ENCODE measurements at places on chromosomes 5 and 9. TPM values are rescaled to one million over a fixed set of nuclear protein-coding genes. Genes with fewer than 3 reads are reported as not detected.
A peak's percentile ranks its signal among the peaks of the same experiment; 100 is the strongest.

DNA sequence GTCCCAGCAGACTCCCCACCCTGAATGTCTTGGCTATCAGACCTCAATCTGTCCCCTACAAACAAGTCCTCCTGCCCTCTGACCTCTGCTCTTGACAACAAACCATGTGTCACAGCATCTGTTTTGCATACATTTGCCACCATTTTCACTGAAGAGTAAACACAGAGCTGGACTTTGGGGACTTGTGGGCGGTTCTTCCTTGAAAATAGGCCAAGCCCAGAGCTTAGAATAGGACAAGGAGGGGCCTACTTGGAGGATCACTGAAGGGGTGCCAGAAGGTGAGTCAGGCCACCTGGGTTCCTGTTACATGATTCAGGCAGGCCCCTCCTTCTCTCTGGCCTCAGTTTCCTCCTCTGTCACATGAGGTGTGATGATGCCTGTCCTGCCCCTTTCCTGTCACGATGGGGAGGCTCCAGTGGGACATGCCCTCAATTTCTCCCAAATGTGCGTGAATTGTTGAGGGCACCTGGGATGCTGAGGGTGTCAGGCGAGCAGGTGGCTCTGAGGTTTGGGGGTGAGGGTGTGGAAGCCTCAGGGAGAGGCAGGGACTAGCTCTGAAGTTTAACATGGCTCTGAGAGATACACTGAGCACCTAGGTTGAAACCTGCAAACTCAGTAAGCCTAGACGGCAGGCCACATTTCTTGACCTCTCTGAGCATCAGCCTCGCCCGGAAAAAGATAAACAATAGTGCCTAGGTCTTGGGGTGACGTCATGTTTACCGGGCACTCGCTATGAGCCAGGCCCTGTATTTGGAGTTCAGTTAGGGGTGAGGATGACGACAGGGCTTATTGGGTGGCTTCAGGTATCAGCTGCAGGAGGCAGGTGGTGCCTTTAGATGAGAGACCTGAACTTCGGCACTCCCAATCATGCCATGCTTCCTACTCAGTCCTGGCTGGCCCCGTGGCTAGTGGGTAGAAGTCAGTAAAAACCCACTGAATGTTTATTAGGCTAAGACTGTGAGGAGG, 107.6 kb upstream of the PITX1 start:
- DNase-seq: no peak

The FIBCD1 gene
- 1.4 TPM for total RNA-seq

- peak; percentile 83 for DNase-seq
Measured at GRCh38 chr5:174532455-174533453, 191.6 kb upstream of the MSX2 start.

- DNase-seq: no peak
Measured at GRCh38 chr5:88489364-88489763, 220.7 kb upstream of the TMEM161B start.

GRCh38 chr9:33101104-33101951, 24.9 kb upstream of the SMU1 start:
- no peak for DNase-seq

DNA sequence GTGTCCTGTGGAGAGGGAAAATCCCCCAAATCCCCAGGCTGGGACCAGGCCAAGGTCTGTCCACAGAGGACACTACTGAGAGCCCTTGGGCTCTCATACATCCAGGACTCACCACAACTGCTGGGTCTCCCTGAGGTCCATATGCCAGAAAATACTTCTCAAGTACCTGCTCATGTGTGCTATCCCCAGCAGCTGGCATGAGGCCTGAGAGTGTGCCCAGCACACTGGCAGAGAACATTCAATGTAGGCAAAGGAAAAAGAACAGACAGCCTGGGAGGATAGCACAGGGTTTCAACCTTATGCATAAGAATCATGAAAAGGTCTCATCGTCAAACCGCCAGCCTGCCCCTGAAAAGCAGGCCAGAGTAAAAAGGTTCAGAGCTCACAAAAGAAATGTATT, 154.1 kb upstream of the TAS2R1 start:
- DNase-seq: no peak

The ALDH1B1 gene
- total RNA-seq: 11.9 TPM

The RUSC2 gene
- 51.2 TPM for total RNA-seq

The MACROH2A1 gene
- total RNA-seq: 101 TPM

The CETN3 gene
- total RNA-seq: 32.0 TPM

GRCh38 chr5:124337996-124338395, 408.4 kb downstream of the ZNF608 start:
- DNase-seq: no peak

DNA sequence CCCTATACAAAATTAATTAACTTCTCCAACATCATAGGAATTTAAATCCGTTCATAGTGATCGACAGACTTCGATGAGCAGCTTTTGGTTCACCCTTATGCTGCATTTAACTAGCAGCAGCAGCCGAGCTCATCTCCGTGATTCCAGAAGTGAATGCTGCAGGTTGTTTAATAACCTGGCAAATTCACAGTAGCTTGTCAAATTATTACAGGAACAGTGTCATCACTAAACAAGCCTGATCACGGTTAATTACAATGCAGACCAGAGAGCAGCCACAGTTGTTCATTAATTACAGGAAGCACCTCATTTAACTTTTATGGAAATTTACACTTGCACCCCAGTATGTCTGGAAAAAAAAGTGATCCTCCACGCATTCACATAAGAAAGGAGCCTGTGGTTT, 188.2 kb downstream of the BNC2 start:
- no peak for DNase-seq

DNA sequence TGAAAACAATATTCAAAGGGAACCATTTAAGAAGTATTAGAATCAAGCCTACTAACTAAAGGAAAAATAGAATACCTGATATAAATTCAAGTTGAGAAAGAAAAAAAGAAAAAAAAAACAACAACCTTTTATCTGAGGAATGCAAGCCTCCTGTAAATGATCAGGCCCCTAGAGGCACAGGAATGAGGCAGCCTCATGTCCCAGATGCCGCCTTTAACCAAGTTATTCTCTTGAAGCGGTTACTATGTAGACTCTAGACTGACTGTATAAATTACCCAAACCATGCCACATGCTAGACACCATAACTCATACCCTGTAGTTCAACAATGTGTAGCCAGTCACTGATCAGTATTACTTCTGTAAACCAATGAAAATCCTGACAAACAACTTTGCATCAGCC, 929.6 kb downstream of the TAF11L14 start:
- no peak for DNase-seq

The GRAMD2B gene
- 11.2 TPM for total RNA-seq

The PCDHA9 gene
- 18.6 TPM for total RNA-seq

DNA sequence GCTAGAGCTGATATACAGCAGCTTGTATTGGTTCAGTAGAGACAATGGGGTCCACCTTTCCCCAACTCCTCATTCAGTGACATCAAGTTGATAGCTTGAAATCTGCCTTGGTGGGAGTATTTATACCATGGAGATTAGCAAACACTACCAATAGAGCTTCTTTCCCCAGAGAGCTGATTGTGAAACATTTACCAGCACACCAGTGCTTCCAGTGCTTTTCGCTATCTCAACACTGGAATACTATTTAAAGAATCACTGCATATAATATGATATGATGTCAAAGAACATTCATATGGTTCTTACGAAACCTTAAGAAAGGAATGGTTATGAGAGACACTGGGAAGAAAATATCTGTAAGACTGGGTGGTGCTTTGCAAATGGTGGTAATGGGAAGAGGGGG, 21.8 kb upstream of the RNF145 start:
- DNase-seq: no peak

The IL5 gene
- total RNA-seq: not detected

- DNase-seq: no peak
Measured at GRCh38 chr5:107858324-107858723, 187.6 kb upstream of the EFNA5 start.

- DNase-seq: no peak
Measured at GRCh38 chr9:82981552-82981951, 81.4 kb downstream of the RASEF start.

The TAS2R1 gene
- 0.62 TPM for total RNA-seq

The ZBTB26 gene
- total RNA-seq: 10.6 TPM

DNA sequence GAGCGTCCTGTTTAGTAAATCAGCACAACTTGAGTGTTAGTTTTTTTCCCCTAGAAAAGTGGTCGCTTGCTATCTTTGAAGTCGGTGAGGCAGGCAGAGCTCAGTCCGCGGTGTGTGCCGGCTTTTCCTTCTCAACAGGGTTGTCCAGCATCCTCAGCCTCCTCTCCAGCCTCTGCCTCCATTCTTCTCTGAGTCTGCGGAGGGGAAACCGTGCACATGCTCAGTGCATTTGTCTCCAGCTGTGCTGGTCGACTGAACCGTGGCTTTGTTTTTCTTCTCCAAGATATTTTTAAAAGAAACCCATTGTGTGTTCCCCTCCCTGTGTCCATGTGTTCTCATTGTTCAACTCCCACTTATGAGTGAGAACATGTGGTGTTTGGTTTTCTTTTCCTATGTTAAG, 25.3 kb downstream of the FAM240B start:
- peak; percentile 20 for DNase-seq

- no peak for DNase-seq
Measured at GRCh38 chr5:39648848-39649227, 224.1 kb upstream of the DAB2 start.
